Uterus (tissue), 4 donors: ENCODE measurements at places on chromosomes 3 and 15. TPM values are rescaled to one million over a fixed set of nuclear protein-coding genes. Genes with fewer than 3 reads are reported as not detected.

Gene IL17RB
- total RNA-seq: 1.3 TPM

- H3K36me3 ChIP-seq: no peaks in the 10 kb centered on the region
- H3K27ac ChIP-seq: no peak overlapping the region
- no peak for DNase-seq
Measured at GRCh38 chr15:82900511-82901060, 51.9 kb downstream of the HOMER2 start.

Gene ZMYND10
- total RNA-seq: 11.4 TPM

- H3K36me3 ChIP-seq: no peaks in the 10 kb centered on the region
- H3K4me1 ChIP-seq: no peaks in the 10 kb centered on the region
- no peak for DNase-seq
Measured at GRCh38 chr3:193560870-193561269, 6.2 kb upstream of the ATP13A4 start.

GRCh38 chr15:60184579-60184978, 180.5 kb downstream of the FOXB1 start:
- no peaks in the 10 kb centered on the region for H3K4me1 ChIP-seq
- H3K36me3 ChIP-seq: no peaks in the 10 kb centered on the region
- no peak overlapping the region for H3K27ac ChIP-seq
- H3K4me3 ChIP-seq: no peak overlapping the region

Gene MASP1
- total RNA-seq: 80.7 TPM

DNA sequence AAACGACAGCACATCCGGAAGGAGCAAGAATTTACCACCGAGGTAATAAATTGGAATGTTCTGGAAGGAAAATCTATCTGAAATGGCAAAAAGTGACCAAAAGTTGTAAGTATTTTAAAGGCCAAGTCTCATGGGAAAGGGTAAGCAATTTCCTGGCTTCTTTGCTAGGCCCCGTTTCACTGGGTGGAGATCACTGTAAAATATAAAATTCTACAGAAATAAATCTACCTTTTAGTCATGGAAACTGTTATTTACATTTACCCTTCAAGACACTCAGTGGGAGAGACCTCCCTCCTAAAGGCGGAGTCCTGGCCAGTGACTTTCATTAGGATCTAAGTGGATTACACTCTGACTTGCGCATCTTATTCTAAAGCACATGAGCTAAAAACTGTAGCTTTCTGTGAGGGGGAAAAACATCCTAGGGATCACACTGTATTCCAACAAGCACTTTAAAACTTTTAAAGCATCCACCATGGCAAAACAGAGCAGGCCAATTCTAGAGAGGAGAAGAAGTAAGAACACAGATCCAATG, 28.8 kb downstream of the LYZL4 start:
- no peak overlapping the region for H3K27ac ChIP-seq
- no peaks in the 10 kb centered on the region for H3K27me3 ChIP-seq
- no peaks in the 10 kb centered on the region for H3K4me1 ChIP-seq

Gene ANKRD63
- 0.28 TPM for total RNA-seq

Gene CLEC3B
- 61.8 TPM for total RNA-seq

Gene LMAN1L
- not detected for total RNA-seq

Gene CA12
- 11.8 TPM for total RNA-seq

GRCh38 chr3:140359233-140359995, 318.4 kb upstream of the TRIM42 start:
- H3K4me3 ChIP-seq: no peak overlapping the region
- no peak overlapping the region for H3K27ac ChIP-seq
- no peaks in the 10 kb centered on the region for H3K27me3 ChIP-seq
- H3K36me3 ChIP-seq: no peaks in the 10 kb centered on the region
- no peak for DNase-seq
- H3K4me1 ChIP-seq: no peaks in the 10 kb centered on the region

Gene GOLIM4
- total RNA-seq: 35.4 TPM

- no peak overlapping the region for H3K4me3 ChIP-seq
- H3K27me3 ChIP-seq: no peaks in the 10 kb centered on the region
- H3K36me3 ChIP-seq: no peaks in the 10 kb centered on the region
- H3K27ac ChIP-seq: no peak overlapping the region
- DNase-seq: no peak
Measured at GRCh38 chr15:74426404-74427281, 7.1 kb downstream of the SEMA7A start.

GRCh38 chr3:72748659-72749058, 99.6 kb downstream of the SHQ1 start:
- DNase-seq: no peak
- H3K36me3 ChIP-seq: no peaks in the 10 kb centered on the region
- no peak overlapping the region for H3K27ac ChIP-seq
- H3K4me1 ChIP-seq: no peaks in the 10 kb centered on the region

GRCh38 chr3:157921811-157922210, 184.4 kb downstream of the SHOX2 start:
- no peaks in the 10 kb centered on the region for H3K4me1 ChIP-seq
- H3K4me3 ChIP-seq: no peak overlapping the region
- H3K27ac ChIP-seq: no peak overlapping the region
- no peaks in the 10 kb centered on the region for H3K36me3 ChIP-seq

- no peak for DNase-seq
- H3K36me3 ChIP-seq: no peaks in the 10 kb centered on the region
- no peaks in the 10 kb centered on the region for H3K27me3 ChIP-seq
- H3K4me1 ChIP-seq: no peaks in the 10 kb centered on the region
- H3K27ac ChIP-seq: no peak overlapping the region
- H3K4me3 ChIP-seq: no peak overlapping the region
Measured at GRCh38 chr3:96192966-96193550, 621.3 kb upstream of the EPHA6 start.

Gene ZNF660
- total RNA-seq: 3.8 TPM

DNA sequence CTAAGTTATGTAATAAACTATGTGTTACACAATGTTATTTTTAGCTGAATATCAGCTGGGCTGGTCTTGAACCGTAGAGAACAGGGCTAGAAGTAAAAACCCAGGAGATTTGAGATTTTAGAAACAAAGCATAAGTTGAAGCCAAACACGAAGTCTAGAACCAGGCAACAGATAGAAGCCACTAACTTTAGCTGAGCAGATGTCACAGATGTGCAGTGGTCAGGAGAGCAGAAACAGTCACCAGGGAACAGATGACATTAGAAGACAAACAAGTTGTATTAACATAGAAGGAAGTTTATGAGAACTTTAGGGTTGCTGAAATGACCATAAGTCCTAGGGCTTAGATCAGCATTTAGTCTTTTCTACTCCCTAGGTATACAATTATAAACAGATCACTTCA, 731.0 kb downstream of the ZNF385D start:
- no peaks in the 10 kb centered on the region for H3K4me1 ChIP-seq
- H3K27ac ChIP-seq: no peak overlapping the region
- no peak for DNase-seq
- H3K4me3 ChIP-seq: no peak overlapping the region

Gene TMC3
- total RNA-seq: not detected

- no peaks in the 10 kb centered on the region for H3K4me1 ChIP-seq
- H3K36me3 ChIP-seq: no peaks in the 10 kb centered on the region
- H3K27ac ChIP-seq: no peak overlapping the region
Measured at GRCh38 chr3:13500133-13500885, 20.2 kb downstream of the HDAC11 start.

DNA sequence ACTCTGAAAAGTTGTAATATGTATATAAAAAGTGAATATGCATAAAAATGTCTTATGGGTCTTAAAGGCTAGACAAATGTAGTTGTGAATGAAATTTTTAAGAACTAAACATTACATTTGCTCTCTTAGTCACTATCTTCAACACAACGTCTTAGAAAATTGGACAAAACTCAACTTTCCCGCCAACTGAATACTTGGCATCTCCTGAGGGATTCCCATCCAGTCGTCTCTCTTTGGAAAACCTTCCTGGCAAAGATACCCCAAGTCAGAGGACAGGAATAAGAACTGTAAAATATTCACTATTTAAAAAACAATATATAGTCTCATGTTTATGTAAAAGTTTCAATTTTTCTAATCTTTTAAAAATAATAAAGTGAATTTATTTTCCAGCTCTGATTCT, 354.8 kb downstream of the GRM7 start:
- no peak overlapping the region for H3K27ac ChIP-seq
- no peak overlapping the region for H3K4me3 ChIP-seq
- no peak for DNase-seq
- no peaks in the 10 kb centered on the region for H3K27me3 ChIP-seq
- H3K36me3 ChIP-seq: no peaks in the 10 kb centered on the region
- no peaks in the 10 kb centered on the region for H3K4me1 ChIP-seq

Gene C2CD4B
- 4.7 TPM for total RNA-seq
